ENCODE measurements at places on chromosomes 6 and 20.

DNA sequence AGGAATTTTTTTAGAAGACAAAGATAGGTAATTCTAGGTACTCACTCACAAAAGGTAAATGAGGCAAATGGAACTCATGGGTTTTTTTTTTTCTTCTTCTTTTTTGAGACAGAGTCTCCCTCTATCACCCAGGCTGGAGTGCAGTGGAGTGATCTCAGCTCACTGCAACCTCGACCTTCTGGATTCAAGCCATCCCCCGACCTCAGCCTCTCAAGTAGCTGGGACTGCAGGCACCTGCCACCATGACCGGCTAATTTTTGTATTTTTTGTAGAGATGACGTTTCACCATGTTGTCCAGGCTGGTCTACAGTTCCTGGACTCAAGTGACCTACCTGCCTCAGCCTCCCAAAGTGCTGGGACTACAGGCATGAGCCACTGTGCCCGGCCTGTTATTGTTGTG is 126.1 kb downstream of the LRRC1 start:
- no peak for DNase-seq
- H3K27me3 ChIP-seq, result no peaks in the 10 kb centered on the region
- no peak overlapping the region for H3K4me3 ChIP-seq
- H3K27ac ChIP-seq, result no peak overlapping the region
- no peaks in the 10 kb centered on the region for H3K4me1 ChIP-seq
- no peaks in the 10 kb centered on the region for H3K36me3 ChIP-seq

- H3K36me3 ChIP-seq, result no peaks in the 10 kb centered on the region
- no peaks in the 10 kb centered on the region for H3K4me1 ChIP-seq
- no peak for DNase-seq
- no peak overlapping the region for H3K4me3 ChIP-seq
- no peaks in the 10 kb centered on the region for H3K27me3 ChIP-seq
These were observed 237.0 kb downstream of the BCKDHB start for GRCh38 chr6:80343511-80343910.

GRCh38 chr20:51826372-51826771 is 24.1 kb upstream of the SALL4 start:
- no peaks in the 10 kb centered on the region for H3K36me3 ChIP-seq
- H3K4me3 ChIP-seq, result no peak overlapping the region
- peaks cover 3% of the 10 kb centered on the region for H3K4me1 ChIP-seq
- no peak overlapping the region for H3K27ac ChIP-seq

GRCh38 chr6:36327226-36327918 is 9.3 kb downstream of the BNIP5 start:
- H3K4me3 ChIP-seq, result no peak overlapping the region
- H3K4me1 ChIP-seq, result no peaks in the 10 kb centered on the region
- H3K36me3 ChIP-seq, result no peaks in the 10 kb centered on the region
- no peaks in the 10 kb centered on the region for H3K27me3 ChIP-seq

GRCh38 chr20:24436160-24436559 is 33.3 kb upstream of the SYNDIG1 start:
- H3K27ac ChIP-seq, result no peak overlapping the region
- H3K36me3 ChIP-seq, result no peaks in the 10 kb centered on the region

DNA sequence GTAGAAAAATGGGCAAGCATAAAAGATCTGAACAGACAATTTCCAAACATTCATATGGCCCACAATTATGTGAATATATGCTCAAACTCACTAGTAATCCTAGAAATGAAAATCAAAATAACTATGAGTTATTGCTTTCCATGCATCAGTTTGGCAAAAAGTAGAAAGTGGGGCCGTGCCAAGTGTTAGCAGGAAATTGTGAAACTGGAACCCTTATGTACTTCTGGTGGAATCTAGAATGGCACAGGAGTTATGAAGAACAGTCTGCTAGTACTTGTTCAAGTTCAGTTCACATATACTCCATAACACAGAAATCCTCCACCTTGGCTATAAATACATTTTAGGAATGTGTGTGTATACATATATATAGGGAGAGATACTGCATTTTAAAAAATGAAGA is 89.8 kb downstream of the EYA2 start:
- H3K4me1 ChIP-seq, result no peaks in the 10 kb centered on the region
- H3K27me3 ChIP-seq, result no peaks in the 10 kb centered on the region
- no peak overlapping the region for H3K4me3 ChIP-seq
- no peaks in the 10 kb centered on the region for H3K36me3 ChIP-seq

GRCh38 chr6:154403788-154404187 is 47.2 kb upstream of the IPCEF1 start:
- H3K36me3 ChIP-seq, result no peaks in the 10 kb centered on the region
- no peak overlapping the region for H3K4me3 ChIP-seq
- no peak overlapping the region for H3K27ac ChIP-seq
- no peaks in the 10 kb centered on the region for H3K27me3 ChIP-seq

- no peak overlapping the region for H3K27ac ChIP-seq
- peaks cover 10% of the 10 kb centered on the region for H3K4me1 ChIP-seq
- no peak for DNase-seq
- H3K27me3 ChIP-seq, result no peaks in the 10 kb centered on the region
- no peaks in the 10 kb centered on the region for H3K36me3 ChIP-seq
- H3K4me3 ChIP-seq, result no peak overlapping the region
These were observed 7.9 kb upstream of the CDK19 start for GRCh38 chr6:110823146-110823545.

DNA sequence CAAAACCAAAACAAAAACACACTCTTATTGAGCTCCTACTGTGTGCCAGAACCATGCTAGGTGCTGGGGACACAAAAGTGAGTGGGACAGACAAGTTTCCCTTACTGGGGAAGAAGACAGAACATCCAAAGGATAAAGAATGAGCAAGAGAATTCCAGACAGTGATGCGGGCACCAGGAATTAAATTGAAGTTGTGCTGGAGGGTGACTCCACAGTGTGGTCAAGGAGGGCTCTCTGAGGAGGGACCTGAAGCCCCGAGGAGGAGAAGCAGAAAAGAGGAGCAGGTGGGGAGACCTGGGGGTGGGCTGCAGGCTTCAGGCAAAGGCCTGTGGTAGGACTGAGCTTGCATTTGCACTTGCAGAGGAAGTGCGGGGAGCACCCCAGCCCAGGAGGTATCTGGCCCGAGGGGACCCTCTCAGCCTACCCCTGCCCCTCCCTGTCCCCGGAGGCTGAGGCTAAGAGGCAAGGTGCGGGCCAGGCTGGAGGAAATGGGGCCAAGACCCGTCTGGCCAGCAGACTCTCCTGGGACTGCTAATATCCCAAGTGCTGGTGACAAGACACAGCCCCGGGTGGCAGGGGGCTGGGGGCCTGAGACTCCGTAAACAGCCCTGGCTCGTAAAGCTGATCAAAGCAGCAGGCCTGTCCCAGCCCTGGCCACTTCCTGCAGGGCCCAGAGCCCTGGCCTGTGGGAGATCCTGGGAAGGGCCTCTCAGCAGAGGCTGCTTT is 57.1 kb downstream of the SNAI1 start:
- no peak overlapping the region for H3K4me3 ChIP-seq
- H3K36me3 ChIP-seq, result no peaks in the 10 kb centered on the region
- H3K27me3 ChIP-seq, result no peaks in the 10 kb centered on the region
- no peak for DNase-seq

DNA sequence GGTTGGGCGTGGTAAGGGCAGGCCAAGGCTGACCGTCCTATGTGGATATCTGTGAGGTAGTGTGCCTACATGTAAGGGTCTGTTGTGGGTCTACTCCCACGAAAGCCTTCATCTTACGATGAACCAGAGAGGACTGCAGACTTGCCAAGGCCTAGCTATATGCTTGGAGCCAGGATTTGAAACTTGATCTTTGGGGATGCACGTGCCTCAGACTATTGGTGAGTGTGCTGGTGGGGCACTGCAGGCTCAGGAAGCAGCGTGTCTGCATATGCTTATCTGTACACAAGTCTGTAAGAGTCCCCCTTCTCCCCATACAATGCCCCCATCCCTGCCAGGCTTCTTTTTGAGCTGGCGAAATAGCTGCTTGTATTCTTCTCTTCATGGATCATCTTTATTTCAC is 17.9 kb downstream of the PLCG1 start:
- DNase-seq, result no peak
- H3K4me3 ChIP-seq, result no peak overlapping the region
- no peaks in the 10 kb centered on the region for H3K27me3 ChIP-seq
- peaks cover 10% of the 10 kb centered on the region for H3K36me3 ChIP-seq
- H3K27ac ChIP-seq, result no peak overlapping the region

Data from vagina (tissue), 2 donors.